Aorta (tissue), 5 donors: ENCODE measurements at places on chromosomes 3 and 15. TPM values are rescaled to one million over a fixed set of nuclear protein-coding genes. Genes with fewer than 3 reads are reported as not detected.

RUBCN gene
- 14.3 TPM for polyA plus RNA-seq

C15orf62 gene
- not detected for polyA plus RNA-seq

POC1A gene
- 1.6 TPM for polyA plus RNA-seq

NMNAT3 gene
- 3.4 TPM for polyA plus RNA-seq

FETUB gene
- polyA plus RNA-seq: not detected

CALML4 gene
- 3.9 TPM for polyA plus RNA-seq

TASOR gene
- polyA plus RNA-seq: 17.0 TPM

OXTR gene
- polyA plus RNA-seq: not detected

GRCh38 chr15:73888224-73889041 is 15.1 kb downstream of the TBC1D21 start:
- no peaks in the 10 kb centered on the region for H3K4me1 ChIP-seq
- H3K27ac ChIP-seq: no peak overlapping the region
- no peaks in the 10 kb centered on the region for H3K27me3 ChIP-seq
- H3K36me3 ChIP-seq: no peaks in the 10 kb centered on the region

DNA sequence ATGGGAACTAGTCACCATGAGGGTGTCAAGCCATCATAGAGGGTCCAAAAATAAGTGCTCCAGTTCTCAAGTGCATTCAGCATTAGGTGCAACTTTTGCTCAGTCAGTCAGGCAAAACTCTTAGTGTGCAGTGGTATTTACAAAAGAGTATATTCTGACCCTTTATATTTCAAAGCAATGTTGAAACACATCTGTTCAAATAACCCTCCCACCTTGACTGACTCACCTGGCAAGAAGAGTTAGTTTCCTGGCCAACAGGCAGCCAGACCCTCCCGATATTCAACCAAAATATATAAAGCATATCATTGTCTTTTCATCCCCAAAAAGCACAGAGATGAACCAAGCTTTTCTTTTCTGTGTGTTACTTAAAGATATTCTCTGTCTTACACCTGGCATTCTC is 7.6 kb upstream of the COL8A1 start:
- H3K4me1 ChIP-seq: peaks cover 3% of the 10 kb centered on the region
- no peak for DNase-seq
- H3K27ac ChIP-seq: no peak overlapping the region
- no peak overlapping the region for H3K4me3 ChIP-seq
- no peaks in the 10 kb centered on the region for H3K36me3 ChIP-seq

GRCh38 chr3:94784274-94784673 is 721.4 kb downstream of the NSUN3 start:
- no peaks in the 10 kb centered on the region for H3K27me3 ChIP-seq
- H3K36me3 ChIP-seq: no peaks in the 10 kb centered on the region
- no peak overlapping the region for H3K4me3 ChIP-seq
- no peaks in the 10 kb centered on the region for H3K4me1 ChIP-seq
- DNase-seq: no peak

- H3K4me3 ChIP-seq: no peak overlapping the region
- H3K27ac ChIP-seq: no peak overlapping the region
- no peaks in the 10 kb centered on the region for H3K36me3 ChIP-seq
- H3K4me1 ChIP-seq: no peaks in the 10 kb centered on the region
Measured at GRCh38 chr3:115974940-115975339, 351.6 kb downstream of the GAP43 start.

- no peaks in the 10 kb centered on the region for H3K36me3 ChIP-seq
- no peak for DNase-seq
- no peak overlapping the region for H3K27ac ChIP-seq
- H3K4me3 ChIP-seq: no peak overlapping the region
- H3K27me3 ChIP-seq: no peaks in the 10 kb centered on the region
- no peaks in the 10 kb centered on the region for H3K4me1 ChIP-seq
Measured at GRCh38 chr3:173538410-173538809, 140.9 kb downstream of the NLGN1 start.

DNA sequence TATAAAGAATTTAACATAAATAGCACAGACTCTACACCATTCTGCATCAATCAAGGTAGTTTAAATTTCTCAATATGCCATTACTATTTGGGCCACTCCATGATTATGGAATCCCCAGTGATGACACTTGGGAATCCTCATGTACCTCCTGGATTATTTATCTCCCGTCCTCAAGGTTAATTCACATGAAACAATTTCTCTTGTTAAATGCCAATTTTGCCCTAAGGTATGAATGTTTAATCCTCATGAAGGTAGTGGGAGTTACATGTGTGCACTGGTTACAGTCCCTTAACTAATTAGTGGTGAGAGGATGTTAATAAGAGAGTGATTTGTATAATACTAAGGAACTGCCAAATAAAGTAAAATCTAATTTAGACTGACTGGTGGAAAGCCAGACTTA is 372.3 kb upstream of the MDFIC2 start:
- H3K4me3 ChIP-seq: no peak overlapping the region
- H3K36me3 ChIP-seq: no peaks in the 10 kb centered on the region
- H3K4me1 ChIP-seq: no peaks in the 10 kb centered on the region
- no peak for DNase-seq
- no peak overlapping the region for H3K27ac ChIP-seq

DNA sequence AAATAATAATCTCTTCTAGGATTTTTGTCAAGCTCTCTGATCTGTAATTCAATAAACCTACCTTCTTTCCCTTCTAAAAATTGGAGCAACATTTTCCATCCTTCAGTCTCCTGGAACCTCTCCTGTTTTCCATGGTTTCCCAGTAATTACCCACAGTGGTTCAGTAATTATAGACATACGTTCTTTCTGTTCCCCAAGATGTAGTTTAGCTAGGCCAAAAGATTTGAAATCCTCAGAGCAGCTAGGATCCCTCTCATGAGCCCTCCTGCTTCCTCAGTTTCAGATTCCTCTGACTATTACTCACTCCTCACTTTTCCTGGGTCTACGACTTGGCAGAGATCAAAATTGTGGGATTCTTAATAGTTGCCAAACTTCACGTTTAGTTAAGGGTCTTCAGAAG is 76.9 kb upstream of the IGSF10 start:
- no peaks in the 10 kb centered on the region for H3K36me3 ChIP-seq
- DNase-seq: no peak
- peaks cover 4% of the 10 kb centered on the region for H3K4me1 ChIP-seq
- H3K27me3 ChIP-seq: no peaks in the 10 kb centered on the region
- no peak overlapping the region for H3K4me3 ChIP-seq
- H3K27ac ChIP-seq: peak overlapping the region; percentile 95

DNA sequence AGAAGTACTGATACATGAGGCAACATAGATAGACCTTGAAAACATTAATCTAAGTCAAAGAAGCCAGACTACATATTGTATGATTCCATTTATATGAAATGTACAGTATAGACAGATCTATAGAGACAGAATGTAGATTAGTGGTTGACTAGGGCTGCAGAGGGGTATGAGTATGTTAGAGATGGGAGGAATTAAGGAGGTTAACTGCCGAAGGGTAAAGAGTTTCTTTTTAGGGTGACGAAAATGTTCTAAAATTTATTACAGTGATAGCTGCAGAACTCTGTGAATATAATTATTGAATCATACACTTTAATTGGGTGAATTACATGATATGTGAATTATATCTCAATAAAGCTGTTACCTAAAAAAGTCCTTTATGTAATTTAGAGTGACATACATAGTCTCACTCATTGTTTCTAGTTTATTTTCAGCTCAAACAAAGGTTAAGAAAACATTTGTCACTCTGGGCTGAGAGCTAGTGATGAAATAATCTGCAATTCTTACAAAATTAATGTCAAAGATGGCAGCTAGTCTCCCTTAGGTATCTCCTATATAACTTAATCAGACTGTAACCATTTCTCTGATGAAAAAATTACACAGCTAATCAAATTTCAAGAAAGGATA is 61.4 kb downstream of the DENND4A start:
- H3K36me3 ChIP-seq: no peaks in the 10 kb centered on the region
- DNase-seq: no peak
- no peak overlapping the region for H3K4me3 ChIP-seq
- H3K27me3 ChIP-seq: no peaks in the 10 kb centered on the region
- no peak overlapping the region for H3K27ac ChIP-seq
- no peaks in the 10 kb centered on the region for H3K4me1 ChIP-seq

GRCh38 chr15:39331584-39331983 is 249.3 kb upstream of the THBS1 start:
- no peaks in the 10 kb centered on the region for H3K36me3 ChIP-seq
- H3K27me3 ChIP-seq: no peaks in the 10 kb centered on the region
- H3K4me3 ChIP-seq: no peak overlapping the region

DNA sequence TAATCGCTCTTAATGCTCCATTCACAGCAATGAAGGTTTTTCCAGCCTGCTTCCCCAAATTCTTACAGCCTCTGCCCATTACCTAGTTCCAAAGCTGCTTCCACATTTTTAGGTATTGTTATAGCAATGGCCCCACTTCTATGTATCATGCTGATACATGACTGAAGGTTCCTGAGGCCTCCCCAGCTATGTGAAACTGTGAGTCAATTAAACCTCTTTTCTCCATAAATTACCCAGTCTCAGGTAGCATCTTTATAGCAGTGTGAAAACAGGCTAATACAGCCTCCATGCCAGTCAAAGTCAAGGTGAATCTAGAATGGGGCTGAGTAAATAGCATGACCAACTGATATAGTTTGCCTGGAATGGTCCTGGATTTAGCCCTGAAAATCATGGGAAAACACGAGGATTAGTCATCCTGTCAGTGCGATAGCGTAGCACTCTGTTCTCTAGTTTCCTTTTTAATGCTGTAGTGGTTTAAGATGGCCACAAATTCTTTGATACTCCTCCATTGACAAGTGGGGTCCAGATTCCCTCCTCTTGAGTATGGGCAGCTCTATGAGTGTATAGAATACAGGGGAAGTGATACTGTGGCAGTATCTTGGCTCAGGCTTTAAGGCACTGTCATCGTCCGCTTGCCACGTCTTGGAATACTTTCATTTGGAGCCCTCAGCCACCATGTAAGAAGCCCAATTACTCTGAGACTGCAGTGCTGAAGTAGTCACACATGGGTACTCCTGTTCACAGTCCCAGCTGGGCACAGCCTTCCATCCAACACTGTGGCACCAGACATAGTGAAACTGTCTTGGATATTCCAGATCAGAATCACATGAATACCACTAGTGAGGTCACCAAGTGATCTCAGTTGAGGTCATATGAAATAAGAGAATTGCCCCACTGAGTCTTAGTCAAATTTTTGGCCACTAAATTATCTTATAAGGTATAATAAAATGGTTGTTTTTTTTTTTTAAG is 94.0 kb upstream of the PLCL2 start:
- H3K27ac ChIP-seq: no peak overlapping the region
- no peak for DNase-seq
- no peaks in the 10 kb centered on the region for H3K4me1 ChIP-seq
- no peaks in the 10 kb centered on the region for H3K27me3 ChIP-seq

DNA sequence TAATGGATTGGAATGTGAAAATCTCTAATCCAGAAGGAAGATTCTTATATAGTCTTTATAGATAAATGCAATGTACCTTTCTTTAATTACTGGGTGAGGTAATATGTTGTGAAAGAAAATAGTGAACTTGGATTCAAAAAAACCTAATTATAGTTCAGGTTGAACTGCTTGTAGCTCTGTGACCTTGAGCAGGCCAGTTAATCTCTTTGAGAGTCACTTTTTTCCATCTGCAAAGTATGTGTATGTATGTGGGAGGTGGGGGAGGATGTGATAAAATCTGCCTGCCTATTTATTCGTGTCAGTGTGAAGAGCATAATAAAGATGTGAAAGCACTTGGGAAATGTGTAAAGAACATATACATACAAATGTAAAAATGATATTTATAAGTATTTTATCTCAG is 34.4 kb downstream of the GLCE start:
- no peak for DNase-seq
- no peaks in the 10 kb centered on the region for H3K4me1 ChIP-seq
- no peak overlapping the region for H3K4me3 ChIP-seq
- H3K36me3 ChIP-seq: no peaks in the 10 kb centered on the region

GRCh38 chr15:72796515-72797337 is 13.2 kb upstream of the ADPGK start:
- DNase-seq: peak; percentile 89
- no peaks in the 10 kb centered on the region for H3K36me3 ChIP-seq
- H3K4me1 ChIP-seq: no peaks in the 10 kb centered on the region

- H3K27ac ChIP-seq: peak overlapping the region; percentile 88
- no peak for DNase-seq
- H3K4me1 ChIP-seq: no peaks in the 10 kb centered on the region
- peaks cover 3% of the 10 kb centered on the region for H3K36me3 ChIP-seq
- no peaks in the 10 kb centered on the region for H3K27me3 ChIP-seq
Measured at GRCh38 chr15:76932135-76932966, 802 bp downstream of the RCN2 start.

DNA sequence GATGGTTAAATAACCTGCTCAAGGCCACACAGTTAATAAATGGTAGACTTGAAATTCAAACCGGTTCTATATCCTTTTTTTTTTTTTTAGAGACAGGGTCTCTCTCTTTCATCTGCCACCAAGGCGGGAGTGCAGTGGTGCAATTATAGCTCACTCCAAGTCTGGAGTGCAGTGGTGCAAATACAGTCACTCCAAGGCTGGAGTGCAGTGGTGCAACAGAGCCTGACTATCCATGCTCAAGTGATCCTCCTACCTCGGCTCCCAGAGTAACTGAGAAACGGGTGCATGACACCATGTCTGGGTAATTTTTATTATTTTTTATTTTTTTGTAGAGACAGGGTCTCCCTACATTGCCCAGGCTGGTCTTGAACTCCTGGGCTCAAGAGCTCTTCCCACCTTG is 23.4 kb downstream of the DPP8 start:
- no peaks in the 10 kb centered on the region for H3K27me3 ChIP-seq
- H3K27ac ChIP-seq: no peak overlapping the region
- DNase-seq: no peak
- H3K4me3 ChIP-seq: no peak overlapping the region
- H3K36me3 ChIP-seq: peaks cover 3% of the 10 kb centered on the region

DNA sequence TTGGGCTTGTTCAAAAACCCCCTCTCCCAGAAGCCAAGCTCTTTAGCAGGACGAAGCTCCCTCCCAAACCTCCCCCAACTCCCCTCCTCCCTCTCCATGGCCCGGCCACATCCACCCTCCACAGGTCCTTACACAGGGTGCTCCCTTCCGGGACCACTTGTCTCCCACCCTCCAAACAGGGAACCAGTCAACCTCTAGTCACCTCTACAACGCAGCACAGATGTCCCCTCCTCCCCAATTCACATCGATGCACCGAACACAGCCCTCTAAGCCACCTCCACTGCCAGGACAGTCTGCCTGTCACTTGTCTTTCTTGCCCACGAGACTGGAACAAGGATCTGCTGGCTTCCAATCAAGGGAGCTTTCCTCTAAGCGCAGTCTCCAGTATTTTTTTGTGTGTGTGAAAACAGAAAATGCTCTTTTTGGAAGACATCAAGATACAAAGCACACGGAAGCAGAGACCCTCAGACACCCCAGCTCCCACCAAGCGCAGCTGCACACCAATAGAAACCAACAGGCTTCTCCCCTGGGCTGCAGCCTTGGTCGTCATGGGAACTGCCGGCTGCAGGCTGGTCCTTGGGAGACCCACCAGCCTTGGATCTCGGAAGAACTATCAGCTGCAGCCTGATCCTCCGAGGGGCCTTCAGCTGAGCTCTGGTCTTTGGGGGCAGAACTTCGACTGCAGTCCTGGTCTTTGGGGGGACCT is 26.5 kb downstream of the IQSEC1 start:
- DNase-seq: no peak
- H3K27me3 ChIP-seq: no peaks in the 10 kb centered on the region
